ENCODE measurements at places on chromosomes 1 and 21.
A peak's percentile ranks its signal among the peaks of the same experiment; 100 is the strongest.

DNA sequence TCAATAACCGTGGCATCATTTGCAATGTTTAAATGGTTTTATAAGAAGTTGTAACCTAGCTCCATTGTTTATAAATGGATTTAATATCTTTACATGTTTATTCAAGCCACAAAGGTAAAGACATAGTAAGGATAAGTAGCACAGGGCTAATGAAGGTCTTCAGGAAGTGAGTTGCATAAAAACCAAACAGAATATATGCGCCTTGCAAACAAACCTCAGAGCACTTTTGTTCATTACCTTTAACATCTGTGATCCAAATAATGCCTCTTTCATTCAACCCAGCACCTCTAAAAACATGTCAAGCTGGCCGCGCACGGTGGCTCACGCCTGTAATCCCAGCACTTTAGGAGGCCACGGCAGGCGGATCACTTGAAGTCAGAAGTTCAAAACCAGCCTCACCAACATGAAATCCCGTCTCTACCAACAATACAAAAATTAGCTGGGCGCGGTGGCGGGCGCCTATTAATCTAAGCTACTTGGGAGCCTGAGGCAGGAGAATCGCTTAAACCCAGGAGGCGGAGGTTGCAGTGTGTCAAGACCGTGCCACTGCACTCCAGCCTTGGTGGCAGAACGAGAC lies 25.3 kb downstream of the BRINP3 start:
- DNase-seq, result no peak

DNA sequence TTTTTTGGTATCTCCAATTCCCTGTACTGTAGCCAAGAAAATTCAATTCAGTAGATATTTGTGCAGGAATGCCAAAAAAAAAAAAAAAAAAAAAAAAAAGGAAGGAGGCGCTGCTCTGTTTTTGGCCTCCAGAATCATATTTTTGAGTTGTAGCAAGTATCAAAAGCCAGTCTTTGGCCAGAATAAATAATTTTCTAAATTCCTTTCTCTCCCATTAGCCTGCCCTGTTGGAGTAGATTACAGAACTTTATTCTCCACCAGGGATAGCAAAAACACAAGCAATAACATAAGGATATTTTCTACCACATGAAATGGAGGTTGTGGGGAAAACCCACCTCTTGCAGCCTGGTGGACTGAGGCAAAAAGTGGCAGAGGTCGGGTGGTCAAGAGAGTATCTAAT lies 2.4 kb upstream of the CYP4X1 start:
- no peak for DNase-seq

DNA sequence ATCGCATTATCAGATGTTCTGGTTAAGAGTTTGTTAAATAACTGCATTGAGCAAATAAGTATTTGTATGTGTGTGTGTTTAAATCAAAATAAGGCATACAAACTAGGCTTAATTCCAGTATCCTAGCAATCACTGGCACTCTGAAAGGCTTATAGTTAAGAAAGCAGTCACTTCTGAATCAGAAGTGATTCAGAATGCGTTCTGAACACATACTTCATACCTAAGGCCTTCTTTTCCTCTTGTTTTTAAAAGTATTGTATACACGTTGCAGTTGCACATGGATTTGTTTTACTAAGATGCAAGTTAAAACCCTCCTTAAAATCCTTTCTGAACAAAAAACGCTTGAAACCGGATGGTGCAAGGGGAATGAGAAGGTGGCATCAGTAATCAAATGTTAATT lies 238.4 kb upstream of the DMRTA2 start:
- DNase-seq, result no peak

DNA sequence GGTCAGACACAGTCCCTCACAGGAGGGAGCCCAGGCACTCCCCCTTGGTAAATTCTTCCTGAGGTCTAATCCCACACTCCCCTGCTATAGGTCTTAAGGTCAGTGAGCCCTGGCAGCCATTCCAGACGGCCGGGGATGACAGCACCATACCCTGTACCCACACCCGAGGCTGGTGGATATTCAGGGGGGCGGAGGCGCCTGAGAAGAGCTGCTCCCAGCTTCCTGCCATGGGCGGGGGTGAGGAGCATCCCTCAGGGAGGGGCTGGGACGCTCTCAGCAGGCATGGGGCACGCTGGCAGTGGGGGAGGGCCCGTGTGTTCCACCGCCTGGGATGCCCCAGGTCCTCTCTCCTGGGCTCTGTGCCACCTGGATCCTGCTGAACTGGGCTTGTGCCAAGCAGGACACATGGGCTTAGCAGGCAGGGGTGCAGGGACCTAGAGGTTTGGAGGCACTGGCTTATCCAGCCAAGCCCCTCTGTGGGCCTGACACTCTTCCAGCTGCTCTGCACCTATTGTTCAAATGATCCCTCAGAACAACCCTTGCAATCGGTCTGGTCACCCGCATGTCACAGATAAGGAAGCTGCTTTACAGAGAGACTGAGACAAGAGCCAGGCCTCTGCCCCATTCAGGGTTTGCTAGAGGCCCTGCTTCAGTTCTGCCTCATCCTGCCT lies 5.7 kb upstream of the ADGRB2 start:
- no peak for DNase-seq

- DNase-seq, result peak; percentile 45
These were observed 78.4 kb upstream of the GPR88 start for GRCh38 chr1:100459358-100460114.

- no peak for DNase-seq
These were observed at the start of gene PBX1 for GRCh38 chr1:164558461-164559341. Gene PBX1, plus strand, starts transcription at chr1:164559184.

DNA sequence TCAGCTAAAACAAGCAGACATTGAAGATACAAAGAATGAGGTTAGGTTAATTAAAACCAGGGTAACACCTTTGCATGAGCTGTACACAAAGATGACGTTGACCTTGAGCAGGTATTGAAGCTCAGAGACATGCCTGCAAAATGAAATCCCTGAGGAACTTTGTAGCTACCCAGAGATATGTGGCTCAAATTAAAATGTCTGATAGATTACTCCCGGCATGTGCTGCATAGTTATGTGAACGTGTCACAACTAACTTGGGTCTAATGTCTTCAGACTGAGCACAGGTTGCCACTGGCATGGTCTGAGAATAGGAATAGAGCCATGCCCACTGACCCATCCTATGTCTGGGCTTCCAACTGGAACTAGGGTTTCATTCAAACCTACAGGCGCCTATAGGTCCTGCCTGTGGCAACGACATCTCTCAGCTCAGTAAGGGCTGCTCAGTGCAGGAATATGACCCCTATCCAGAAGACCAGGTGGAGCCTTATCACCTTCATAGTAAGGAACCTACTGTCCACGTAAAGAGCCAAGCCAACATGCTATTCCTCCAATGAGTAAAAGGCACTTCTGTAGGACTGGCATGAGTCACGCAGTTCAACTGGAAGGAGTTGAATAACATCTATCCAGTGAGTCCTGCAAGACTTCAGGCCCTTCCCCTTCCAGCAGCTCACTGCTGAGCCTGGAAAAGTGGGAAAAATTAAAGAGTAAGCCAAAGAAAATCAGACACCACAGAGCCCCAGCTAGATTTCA lies 60.7 kb downstream of the PRKAB2 start:
- DNase-seq, result no peak

DNA sequence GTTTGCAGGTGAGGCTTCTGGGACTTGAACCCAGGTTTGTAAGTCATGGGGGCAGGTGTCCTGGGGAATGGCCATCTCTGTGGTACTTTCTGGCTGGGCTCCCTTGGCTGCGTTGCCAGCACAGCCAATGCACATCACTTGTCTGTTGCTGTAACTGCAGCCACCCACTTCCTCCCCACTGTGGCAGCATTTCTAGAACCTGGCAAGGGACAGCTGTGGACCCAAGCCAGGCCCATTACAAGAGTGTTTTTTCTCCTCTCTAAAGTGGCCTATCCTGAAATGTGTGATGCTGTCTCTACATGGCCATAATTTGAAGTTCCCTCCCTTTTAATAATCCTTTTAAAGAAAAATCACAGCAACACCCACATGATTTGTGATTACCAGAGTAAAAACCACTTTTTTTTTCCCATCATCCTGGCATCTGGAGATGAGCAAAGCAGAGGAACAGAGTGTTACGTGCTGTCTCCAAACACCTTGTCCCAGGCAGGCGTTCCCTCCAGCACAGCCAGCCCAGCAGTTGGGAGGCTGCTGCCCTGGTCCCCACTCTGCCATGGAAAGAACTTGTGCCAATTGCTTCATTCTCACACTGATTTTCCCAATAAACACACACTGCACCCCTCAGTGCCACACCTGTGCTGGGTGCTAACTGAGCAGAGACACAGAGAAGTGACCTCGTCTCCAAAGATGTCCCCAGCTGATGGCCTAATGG lies 360.6 kb upstream of the USP24 start:
- DNase-seq, result no peak

- DNase-seq, result no peak
These were observed 14.1 kb upstream of the RAB42 start for GRCh38 chr1:28577738-28578536.

- no peak for DNase-seq
These were observed 8.5 kb downstream of the GNG12 start for GRCh38 chr1:67824766-67825165.

DNA sequence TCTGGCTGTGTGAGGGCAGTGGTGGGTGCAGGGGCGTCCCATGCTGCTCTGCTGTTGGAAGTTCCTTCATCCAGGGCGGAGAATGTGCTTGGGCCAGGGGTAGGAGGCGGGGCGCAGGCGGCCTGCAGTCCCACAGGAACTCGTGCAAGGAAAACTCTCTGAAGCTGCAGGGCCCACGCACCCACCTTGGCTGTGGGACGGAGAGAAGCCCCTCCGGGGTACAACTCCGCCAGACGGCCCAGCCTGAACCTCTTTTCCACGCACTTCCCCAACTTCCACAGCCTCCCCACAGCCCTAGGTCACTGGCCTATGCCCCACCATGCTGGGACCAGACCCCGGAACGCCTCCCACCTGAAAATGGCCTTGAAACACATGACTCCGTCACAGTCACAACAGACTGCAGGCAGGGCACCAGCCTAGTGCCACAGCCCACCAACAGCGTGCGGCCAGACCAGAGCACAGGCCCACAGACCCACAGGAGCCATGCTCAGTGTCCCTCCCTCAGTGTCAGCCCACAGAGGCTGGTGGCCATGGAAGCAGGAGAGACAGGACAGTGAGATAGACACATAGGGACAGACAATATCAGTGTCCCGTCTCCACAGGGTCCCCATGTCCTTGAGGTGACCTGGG lies 47.8 kb downstream of the WNT9A start:
- no peak for DNase-seq

GRCh38 chr21:36454093-36454531 lies 25.8 kb downstream of the CLDN14 start:
- no peak for DNase-seq

DNA sequence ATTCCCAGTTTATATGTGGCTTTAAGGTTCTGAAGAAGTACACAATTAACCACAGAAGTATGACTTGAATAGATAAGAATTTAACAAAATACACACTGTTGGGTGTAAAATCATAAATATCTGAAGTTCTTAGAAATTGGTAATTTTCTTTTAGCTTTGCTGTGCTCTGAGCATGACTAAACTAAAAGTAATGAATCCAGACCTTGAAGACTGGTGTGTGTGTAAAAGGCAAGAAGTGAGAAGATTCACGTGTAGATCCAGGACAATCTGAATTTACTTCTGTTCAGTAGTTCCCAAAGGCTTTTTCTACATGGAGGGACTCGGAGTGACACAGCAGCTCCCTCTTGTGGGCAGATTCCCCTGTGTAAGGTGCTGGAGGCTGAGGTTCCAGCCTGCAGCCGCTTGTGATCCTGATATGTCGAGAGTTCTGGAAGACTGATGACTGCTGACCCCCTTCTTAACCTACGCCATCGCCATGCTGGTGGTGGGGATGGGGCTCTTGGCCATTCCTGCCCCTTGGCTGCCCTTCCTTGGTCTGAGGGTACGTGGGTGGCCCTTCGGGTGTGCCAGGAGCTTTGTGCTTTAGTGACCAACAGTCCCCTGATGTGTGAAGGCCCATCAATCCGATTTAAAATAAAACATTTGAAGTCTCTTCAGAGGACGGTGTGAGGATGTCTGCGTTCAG lies 62.7 kb downstream of the ADARB1 start:
- DNase-seq, result peak; percentile 22

- no peak for DNase-seq
These were observed 88.4 kb downstream of the EPB41 start for GRCh38 chr1:29002792-29003191.

DNA sequence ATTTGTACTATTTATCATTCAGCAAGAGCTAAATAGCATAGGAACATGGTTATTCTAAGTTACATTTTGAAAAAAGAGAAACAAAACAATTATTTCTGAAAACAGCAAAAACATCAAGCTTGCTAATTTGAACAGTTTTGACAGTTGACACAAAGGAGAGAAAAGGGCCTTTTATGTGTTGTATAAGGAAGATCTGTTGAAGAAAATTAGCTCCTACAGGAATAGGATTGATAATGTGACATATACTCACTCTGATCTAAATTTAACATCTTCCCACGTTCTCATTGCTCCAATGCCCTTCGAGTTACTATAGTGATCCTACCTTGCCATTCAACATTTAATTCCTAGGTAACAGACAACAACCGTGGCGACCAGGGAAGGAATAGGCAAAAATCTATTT lies 61.4 kb upstream of the BTG3 start:
- no peak for DNase-seq

- DNase-seq, result no peak
These were observed 577 bp downstream of the RAB3GAP2 start for GRCh38 chr1:220271706-220272046.

GRCh38 chr1:30955448-30956015 lies 47.0 kb upstream of the SDC3 start:
- no peak for DNase-seq

Measured in activated T-helper 1 cell treated with anti-CD3 and anti-CD28 coated beads, Interleukin-2, amount 50 U/mL, for 16 hours (primary cell).